Uterine smooth muscle cell (primary cell): ENCODE measurements at places on chromosomes 5 and 9. TPM values are rescaled to one million over a fixed set of nuclear protein-coding genes. Genes with fewer than 3 reads are reported as not detected.

NMUR2 gene
- under 0.01 TPM in 1 of 2 replicates, not detected in the other for total RNA-seq

IL33 gene
- total RNA-seq = 24.7 and 44.6 TPM in 2 replicates

TAF1L gene
- total RNA-seq = under 0.01 TPM in 2 replicates

TERT gene
- total RNA-seq = under 0.01 TPM in 1 of 2 replicates, not detected in the other

FOXD1 gene
- total RNA-seq = 3.2 and 3.5 TPM in 2 replicates

CCL27 gene
- 0.11 TPM in 1 of 2 replicates, not detected in the other for total RNA-seq

GLT6D1 gene
- total RNA-seq = not detected in 2 replicates

CRHBP gene
- 0.25 TPM in 1 of 2 replicates, not detected in the other for total RNA-seq

NREP gene
- 31.1 and 68.2 TPM in 2 replicates for total RNA-seq

FUT7 gene
- not detected in 2 replicates for total RNA-seq

ANKRD18A gene
- total RNA-seq = not detected in 2 replicates

PKD2L2 gene
- total RNA-seq = under 0.01 TPM in 1 of 2 replicates, not detected in the other

NOL6 gene
- 25.2 and 29.1 TPM in 2 replicates for total RNA-seq

IL3 gene
- total RNA-seq = not detected in 2 replicates

CNTLN gene
- total RNA-seq = 12.1 and 15.5 TPM in 2 replicates

SPATA31E1 gene
- total RNA-seq = under 0.01 TPM in 1 of 2 replicates, not detected in the other

FBXL7 gene
- 3.0 and 4.2 TPM in 2 replicates for total RNA-seq

SLC2A8 gene
- total RNA-seq = 9.4 and 11.4 TPM in 2 replicates

TLX3 gene
- not detected in 2 replicates for total RNA-seq

SPTLC1 gene
- 97.1 and 116 TPM in 2 replicates for total RNA-seq

OTULINL gene
- 3.4 and 6.8 TPM in 2 replicates for total RNA-seq

NR4A3 gene
- total RNA-seq = under 0.01 and 0.25 TPM in 2 replicates

GRIA1 gene
- total RNA-seq = 0.44 and 0.50 TPM in 2 replicates

SLC6A3 gene
- total RNA-seq = not detected in 2 replicates

PTPDC1 gene
- 12.8 and 13.2 TPM in 2 replicates for total RNA-seq

FXN gene
- total RNA-seq = 2.2 and 3.2 TPM in 2 replicates

FAM219A gene
- total RNA-seq = 6.6 and 8.5 TPM in 2 replicates
